ENCODE measurements at places on chromosomes 6 and 20.

GRCh38 chr6:49666480-49666879, 29.8 kb upstream of the RHAG start:
- peaks cover 4% of the 10 kb centered on the region for H3K36me3 ChIP-seq
- H3K4me3 ChIP-seq, result no peak overlapping the region
- no peak for DNase-seq
- no peak overlapping the region for H3K27ac ChIP-seq

GRCh38 chr20:25629816-25630499, 6.1 kb upstream of the NANP start:
- no peak for DNase-seq
- H3K4me1 ChIP-seq, result peaks cover 10% of the 10 kb centered on the region

- no peaks in the 10 kb centered on the region for H3K36me3 ChIP-seq
- peaks cover 5% of the 10 kb centered on the region for H3K4me1 ChIP-seq
- no peak overlapping the region for H3K4me3 ChIP-seq
- no peak overlapping the region for H3K27ac ChIP-seq
Observed at GRCh38 chr6:40907198-40907701, 131.8 kb downstream of the UNC5CL start.

DNA sequence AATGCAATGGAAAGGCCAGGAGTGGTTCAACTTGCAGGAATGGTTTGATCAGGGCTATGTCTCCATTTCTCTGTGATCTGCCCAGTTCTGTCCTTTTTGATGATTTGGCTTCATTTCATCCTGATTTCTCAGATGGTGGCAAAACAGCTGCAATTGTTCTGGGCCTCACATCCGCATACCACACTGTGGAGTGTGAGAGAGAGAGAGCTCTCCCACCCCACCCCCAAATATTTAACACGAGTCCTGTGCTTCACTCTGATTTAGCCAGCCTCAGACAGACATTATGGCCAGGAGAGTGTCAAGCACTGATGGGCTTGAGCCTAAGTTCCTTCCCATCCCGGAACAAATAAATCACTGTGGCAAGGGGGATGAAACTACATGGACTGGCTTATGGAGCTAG, 284.6 kb downstream of the CDC5L start:
- no peak overlapping the region for H3K4me3 ChIP-seq
- H3K36me3 ChIP-seq, result peaks cover 3% of the 10 kb centered on the region
- no peaks in the 10 kb centered on the region for H3K4me1 ChIP-seq
- H3K27ac ChIP-seq, result no peak overlapping the region
- DNase-seq, result no peak

- no peak for DNase-seq
- H3K4me1 ChIP-seq, result peaks cover 15% of the 10 kb centered on the region
- H3K27me3 ChIP-seq, result peaks cover 5% of the 10 kb centered on the region
- no peak overlapping the region for H3K27ac ChIP-seq
- no peak overlapping the region for H3K4me3 ChIP-seq
- peaks cover 1% of the 10 kb centered on the region for H3K36me3 ChIP-seq
Observed at GRCh38 chr6:148869585-148869984, 122.8 kb downstream of the UST start.

DNA sequence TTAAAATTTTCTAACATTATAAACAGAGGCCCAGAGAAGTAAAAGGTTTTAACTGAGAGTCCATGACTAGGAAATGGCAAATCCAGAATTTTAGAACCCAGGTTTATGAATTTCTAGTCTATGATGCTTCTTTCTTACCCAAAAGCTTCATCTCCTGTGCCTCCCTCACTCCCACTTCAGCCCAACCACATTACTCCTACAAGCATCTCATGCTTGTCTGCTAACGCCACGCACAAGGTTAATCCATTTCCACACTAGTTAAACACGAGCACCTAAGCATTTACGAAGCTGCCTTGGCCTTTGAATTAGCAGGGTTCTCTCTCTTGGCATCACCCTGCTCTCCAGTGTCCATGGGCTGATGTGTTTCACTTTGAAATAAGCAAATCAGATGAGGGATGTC, 32.0 kb downstream of the TNFRSF21 start:
- no peak overlapping the region for H3K4me3 ChIP-seq
- H3K4me1 ChIP-seq, result peaks cover 16% of the 10 kb centered on the region
- peaks cover 11% of the 10 kb centered on the region for H3K36me3 ChIP-seq
- DNase-seq, result no peak
- H3K27me3 ChIP-seq, result no peaks in the 10 kb centered on the region

GRCh38 chr20:48846516-48847492, 19.0 kb upstream of the PREX1 start:
- peaks cover 7% of the 10 kb centered on the region for H3K4me1 ChIP-seq
- H3K36me3 ChIP-seq, result no peaks in the 10 kb centered on the region

GRCh38 chr20:58890518-58891085, 38.1 kb downstream of the GNAS start:
- H3K27ac ChIP-seq, result peak overlapping the region; percentile 95
- H3K27me3 ChIP-seq, result peaks cover 18% of the 10 kb centered on the region
- H3K4me3 ChIP-seq, result peak overlapping the region; percentile 92
- H3K4me1 ChIP-seq, result peaks cover 41% of the 10 kb centered on the region

- H3K4me3 ChIP-seq, result no peak overlapping the region
- peaks cover 47% of the 10 kb centered on the region for H3K36me3 ChIP-seq
- peaks cover 7% of the 10 kb centered on the region for H3K27me3 ChIP-seq
- no peak for DNase-seq
- H3K4me1 ChIP-seq, result no peaks in the 10 kb centered on the region
- H3K27ac ChIP-seq, result no peak overlapping the region
Observed at GRCh38 chr20:44946271-44946852, 13.8 kb downstream of the TOMM34 start.

DNA sequence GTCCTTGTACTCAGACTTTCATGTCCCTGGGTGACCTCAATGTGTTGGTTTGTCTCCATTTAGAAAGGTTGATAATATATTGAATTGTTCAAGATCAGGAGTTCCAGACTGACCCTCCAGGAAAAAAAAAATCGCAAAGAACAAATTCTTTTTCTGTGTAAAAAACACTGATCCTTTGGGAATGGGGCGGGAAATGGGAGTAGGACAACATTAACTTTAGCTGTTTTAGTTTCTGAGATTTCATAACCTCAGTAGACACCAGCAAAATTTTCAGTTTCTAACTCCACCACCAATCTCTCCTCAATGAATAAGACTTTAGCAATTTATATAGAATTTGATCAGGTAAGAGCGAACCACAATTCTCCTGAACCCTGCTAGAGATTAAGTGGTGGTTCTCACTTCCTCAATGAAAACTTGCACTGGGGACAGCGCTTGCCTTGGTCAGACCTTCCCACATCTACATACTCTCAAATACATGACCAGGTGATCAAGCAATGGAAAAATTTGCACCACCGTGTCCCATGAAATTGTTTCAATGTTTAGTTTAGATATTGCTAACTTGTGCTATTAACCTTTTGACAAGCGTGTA, 231.2 kb upstream of the PLN start:
- no peak overlapping the region for H3K27ac ChIP-seq
- no peaks in the 10 kb centered on the region for H3K4me1 ChIP-seq
- no peaks in the 10 kb centered on the region for H3K27me3 ChIP-seq
- DNase-seq, result no peak
- no peak overlapping the region for H3K4me3 ChIP-seq

DNA sequence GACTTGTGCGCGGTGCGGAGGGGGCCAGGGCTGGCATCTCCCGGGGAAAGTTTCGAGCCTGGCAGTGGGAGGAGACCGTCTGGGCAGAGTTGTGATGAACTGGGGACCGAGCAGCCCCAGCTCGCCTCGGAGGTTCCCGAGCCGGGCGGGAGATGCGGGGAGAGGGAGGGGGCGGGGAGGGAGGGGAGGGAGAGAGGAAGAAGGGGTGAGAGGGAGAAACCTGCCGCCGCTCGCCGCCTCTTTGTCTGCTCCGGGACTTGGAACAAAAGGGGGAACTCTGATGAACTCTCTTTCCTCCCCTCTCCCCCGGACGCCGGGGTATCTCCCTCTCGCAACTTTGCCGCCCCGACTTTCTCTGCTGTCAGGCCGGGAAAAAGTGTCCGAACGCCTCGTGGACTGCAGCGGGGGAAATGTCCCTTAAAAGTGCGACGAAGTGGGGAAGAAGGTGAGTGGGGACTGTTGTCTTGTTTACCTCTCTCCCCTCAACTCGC, 72.7 kb downstream of the SOX4 start:
- no peaks in the 10 kb centered on the region for H3K36me3 ChIP-seq
- peak overlapping the region; percentile 98 for H3K4me3 ChIP-seq
- DNase-seq, result peak; percentile 44
- H3K27ac ChIP-seq, result peak overlapping the region; percentile 25
- peaks cover 44% of the 10 kb centered on the region for H3K4me1 ChIP-seq

DNA sequence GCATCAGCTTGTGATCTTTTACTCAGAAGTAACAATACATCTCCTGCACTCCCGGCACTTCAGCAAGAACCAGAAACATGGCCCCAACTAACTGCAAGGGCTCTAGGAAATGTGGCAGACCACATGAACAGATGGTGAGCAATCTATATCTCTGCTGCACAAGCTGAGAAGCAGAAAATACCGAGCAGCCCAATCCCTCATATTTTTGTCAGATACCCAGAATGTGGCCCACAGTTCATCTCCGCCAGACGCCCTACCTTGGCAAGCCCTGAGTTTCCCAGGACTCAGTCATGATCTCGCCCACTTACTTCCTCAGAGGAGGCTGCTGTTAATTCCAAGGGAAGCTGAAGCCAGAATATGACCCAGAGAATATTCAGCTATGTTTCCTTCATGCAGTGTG, 63.1 kb upstream of the PHACTR1 start:
- no peaks in the 10 kb centered on the region for H3K4me1 ChIP-seq
- H3K36me3 ChIP-seq, result no peaks in the 10 kb centered on the region
- no peak overlapping the region for H3K4me3 ChIP-seq
- no peaks in the 10 kb centered on the region for H3K27me3 ChIP-seq

GRCh38 chr6:20402092-20402341, 338 bp downstream of the E2F3 start:
- peaks cover 13% of the 10 kb centered on the region for H3K4me1 ChIP-seq
- H3K27ac ChIP-seq, result peak overlapping the region; percentile 84
- H3K27me3 ChIP-seq, result peaks cover 15% of the 10 kb centered on the region
- DNase-seq, result no peak
- H3K4me3 ChIP-seq, result peak overlapping the region; percentile 91

DNA sequence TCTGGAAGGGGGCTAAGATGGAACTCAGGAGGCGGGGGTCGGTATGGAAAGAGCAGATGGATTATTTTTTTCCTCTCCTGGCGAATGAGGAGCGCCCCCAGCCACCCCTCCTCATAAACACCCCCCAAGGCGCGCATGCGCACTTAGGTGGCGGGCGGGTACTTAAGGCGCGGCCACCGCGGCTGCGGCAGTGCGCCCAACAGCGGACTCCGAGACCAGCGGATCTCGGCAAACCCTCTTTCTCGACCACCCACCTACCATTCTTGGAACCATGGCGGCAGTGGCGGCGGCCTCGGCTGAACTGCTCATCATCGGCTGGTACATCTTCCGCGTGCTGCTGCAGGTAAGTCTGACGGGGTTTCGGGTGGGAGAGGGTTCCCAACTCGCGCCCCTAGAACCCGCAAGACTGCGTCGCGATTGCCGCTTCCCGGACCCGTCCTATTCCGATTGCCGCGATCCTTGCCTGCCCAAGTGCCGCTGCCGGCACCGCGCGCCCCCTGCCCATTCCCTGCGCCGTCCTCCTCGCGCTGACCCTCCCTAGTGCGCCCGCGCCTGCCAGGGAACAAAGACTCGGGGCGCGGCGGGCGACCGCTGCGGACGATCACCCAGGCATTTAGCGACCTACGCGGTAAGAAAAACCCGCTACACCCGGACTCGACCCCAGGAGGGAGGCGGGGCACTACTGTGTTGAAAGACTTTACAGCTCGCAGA, at the start of gene NNAT:
TSS of gene NNAT (plus strand) at position 190 of the 711 bp plus-strand sequence. CDS start at position 272, 82 bp downstream.
- peaks cover 45% of the 10 kb centered on the region for H3K36me3 ChIP-seq
- peaks cover 9% of the 10 kb centered on the region for H3K27me3 ChIP-seq
- H3K4me1 ChIP-seq, result peaks cover 87% of the 10 kb centered on the region
- peak within 1 kb of the TSS; percentile 86 for H3K27ac ChIP-seq
- H3K4me3 ChIP-seq, result peak within 1 kb of the TSS; percentile 86

- no peaks in the 10 kb centered on the region for H3K36me3 ChIP-seq
- no peak overlapping the region for H3K27ac ChIP-seq
- H3K27me3 ChIP-seq, result peaks cover 1% of the 10 kb centered on the region
- H3K4me3 ChIP-seq, result no peak overlapping the region
Observed at GRCh38 chr6:113425977-113426660, 431.0 kb upstream of the MARCKS start.

- H3K4me1 ChIP-seq, result peaks cover 51% of the 10 kb centered on the region
- no peak overlapping the region for H3K27ac ChIP-seq
- peaks cover 3% of the 10 kb centered on the region for H3K27me3 ChIP-seq
- no peaks in the 10 kb centered on the region for H3K36me3 ChIP-seq
- H3K4me3 ChIP-seq, result no peak overlapping the region
- no peak for DNase-seq
Observed at GRCh38 chr6:13664703-13665352, 46.8 kb downstream of the RANBP9 start.

DNA sequence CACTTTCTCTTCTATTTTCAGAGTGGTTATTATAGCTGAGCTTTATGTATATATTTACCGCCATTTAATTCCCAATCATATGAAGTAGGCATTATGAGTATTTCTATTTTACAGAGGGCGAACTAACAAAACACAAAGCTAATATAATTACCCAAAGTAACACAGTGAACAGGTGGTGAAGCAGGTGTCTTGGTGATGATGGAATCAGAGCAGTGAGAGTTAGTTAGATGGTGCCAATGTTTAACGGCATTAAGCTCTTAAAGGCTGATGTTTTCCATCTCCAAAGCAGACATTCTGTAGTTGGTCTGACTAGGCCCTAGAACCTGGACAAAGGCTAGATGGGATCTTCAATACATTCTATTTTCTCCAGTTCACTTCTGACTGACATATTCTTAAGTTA, 551.1 kb upstream of the SYNCRIP start:
- no peaks in the 10 kb centered on the region for H3K36me3 ChIP-seq
- DNase-seq, result no peak
- H3K27ac ChIP-seq, result no peak overlapping the region
- no peak overlapping the region for H3K4me3 ChIP-seq
- H3K4me1 ChIP-seq, result no peaks in the 10 kb centered on the region

GRCh38 chr20:17888044-17888443, 80.5 kb downstream of the SNX5 start:
- H3K27ac ChIP-seq, result no peak overlapping the region
- DNase-seq, result no peak
- peaks cover 15% of the 10 kb centered on the region for H3K4me1 ChIP-seq
- no peak overlapping the region for H3K4me3 ChIP-seq

DNA sequence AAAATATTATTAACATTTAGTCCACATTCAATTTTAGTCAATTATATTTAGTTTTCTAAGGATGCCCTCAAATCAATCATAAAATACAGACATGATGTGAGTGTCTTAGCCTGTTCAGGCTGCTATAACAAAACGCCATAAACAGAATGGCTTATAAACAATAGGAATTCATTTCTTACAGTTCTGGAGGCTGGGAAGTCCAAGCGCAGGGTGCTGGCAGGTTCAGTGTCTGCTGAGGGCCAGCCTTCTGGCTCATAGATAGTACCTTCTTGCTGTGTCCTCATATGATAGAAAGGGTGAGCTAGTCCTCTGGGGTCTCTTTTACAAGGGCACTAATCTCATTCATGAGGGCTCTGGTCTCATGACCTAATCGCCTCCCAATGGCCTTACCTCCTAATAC, 10.0 kb upstream of the CDC5L start:
- no peak overlapping the region for H3K4me3 ChIP-seq
- no peak for DNase-seq
- H3K4me1 ChIP-seq, result no peaks in the 10 kb centered on the region

- no peaks in the 10 kb centered on the region for H3K27me3 ChIP-seq
- H3K4me3 ChIP-seq, result no peak overlapping the region
- H3K36me3 ChIP-seq, result no peaks in the 10 kb centered on the region
- DNase-seq, result no peak
- H3K4me1 ChIP-seq, result no peaks in the 10 kb centered on the region
Observed at GRCh38 chr6:134678436-134678889, 271.4 kb downstream of the ALDH8A1 start.
